ENCODE measurements at places on chromosomes 16 and 17. TPM values are rescaled to one million over a fixed set of nuclear protein-coding genes. Genes with fewer than 3 reads are reported as not detected.

The TNP2 gene
- not detected for total RNA-seq

The NPW gene
- total RNA-seq, result 0.24 TPM

The ZNF263 gene
- 23.7 TPM for total RNA-seq

The TAC4 gene
- total RNA-seq, result not detected

The TUBB3 gene
- total RNA-seq, result 0.83 TPM

The VASN gene
- total RNA-seq, result not detected

The WNT9B gene
- not detected for total RNA-seq

The CA7 gene
- not detected for total RNA-seq

The RAMP2 gene
- total RNA-seq, result not detected

The ADAD2 gene
- total RNA-seq, result not detected

The OMG gene
- 0.31 TPM for total RNA-seq

The CCL3 gene
- 7.3 TPM for total RNA-seq

The ODAD4 gene
- 1.4 TPM for total RNA-seq

The FMNL1 gene
- total RNA-seq, result 388 TPM

The ERI2 gene
- total RNA-seq, result 8.4 TPM

The ASGR1 gene
- total RNA-seq, result 1.2 TPM

The VWA3A gene
- total RNA-seq, result 0.20 TPM

The NPIPB2 gene
- total RNA-seq, result 10.2 TPM

The TLCD1 gene
- total RNA-seq, result 2.2 TPM

The ELMO3 gene
- total RNA-seq, result 6.2 TPM

The KRTAP4-4 gene
- total RNA-seq, result not detected

The MT1E gene
- total RNA-seq, result 15.5 TPM

The PPL gene
- total RNA-seq, result not detected

The GPR142 gene
- total RNA-seq, result not detected

The MMP28 gene
- not detected for total RNA-seq

The PRR29 gene
- total RNA-seq, result 2.0 TPM

The MOSMO gene
- total RNA-seq, result 10.7 TPM

The CDH1 gene
- total RNA-seq, result not detected

The SRP68 gene
- total RNA-seq, result 83.5 TPM
